Amniotic stem cell (primary cell): ENCODE measurements at places on chromosomes 2 and 18.

DNA sequence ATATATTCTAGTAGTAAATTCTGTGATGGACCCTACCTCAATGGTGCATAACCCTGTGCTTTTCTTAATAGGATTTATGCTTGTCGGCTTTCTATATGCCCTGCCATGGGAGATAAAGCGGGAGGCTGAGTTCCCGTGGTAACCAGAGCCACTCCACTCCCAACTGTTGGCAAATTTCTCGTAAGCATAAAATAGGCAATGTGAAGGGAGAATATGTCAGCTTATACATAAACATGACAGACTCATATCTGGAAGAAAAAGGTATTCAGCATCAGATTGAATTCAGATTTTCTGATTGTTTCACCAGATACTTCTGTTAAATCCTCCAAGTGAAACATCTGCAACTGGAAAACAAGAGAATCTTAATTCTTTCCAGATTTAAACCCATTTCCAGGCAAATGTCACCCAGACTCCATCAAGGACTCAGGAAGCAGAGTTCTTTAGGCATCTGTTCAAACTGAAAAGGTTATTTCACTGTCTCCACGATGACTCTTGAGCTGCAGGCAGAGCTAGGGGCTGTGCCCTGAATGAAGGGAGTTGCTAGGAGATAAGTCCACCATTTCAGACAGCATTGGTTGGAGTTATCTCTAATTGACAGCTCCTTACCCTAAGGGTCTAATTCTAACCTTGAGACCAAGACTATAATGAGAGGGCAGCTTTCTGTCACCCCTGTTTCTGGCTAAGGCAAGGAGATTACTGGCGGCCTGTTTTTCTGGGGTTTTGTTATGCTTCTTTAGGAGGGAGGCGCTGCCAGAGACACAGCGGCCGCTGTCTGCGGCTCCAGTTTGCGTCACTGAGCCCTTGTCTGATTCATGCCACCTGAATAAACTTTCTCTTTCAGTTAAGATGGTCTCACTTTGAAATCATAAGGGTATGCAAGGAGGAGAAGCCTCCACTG, 381.3 kb downstream of the SOX11 start:
- DNase-seq = no peak

- DNase-seq = no peak
These were observed 168.7 kb upstream of the HDAC4 start for GRCh38 chr2:239569401-239570090.

DNA sequence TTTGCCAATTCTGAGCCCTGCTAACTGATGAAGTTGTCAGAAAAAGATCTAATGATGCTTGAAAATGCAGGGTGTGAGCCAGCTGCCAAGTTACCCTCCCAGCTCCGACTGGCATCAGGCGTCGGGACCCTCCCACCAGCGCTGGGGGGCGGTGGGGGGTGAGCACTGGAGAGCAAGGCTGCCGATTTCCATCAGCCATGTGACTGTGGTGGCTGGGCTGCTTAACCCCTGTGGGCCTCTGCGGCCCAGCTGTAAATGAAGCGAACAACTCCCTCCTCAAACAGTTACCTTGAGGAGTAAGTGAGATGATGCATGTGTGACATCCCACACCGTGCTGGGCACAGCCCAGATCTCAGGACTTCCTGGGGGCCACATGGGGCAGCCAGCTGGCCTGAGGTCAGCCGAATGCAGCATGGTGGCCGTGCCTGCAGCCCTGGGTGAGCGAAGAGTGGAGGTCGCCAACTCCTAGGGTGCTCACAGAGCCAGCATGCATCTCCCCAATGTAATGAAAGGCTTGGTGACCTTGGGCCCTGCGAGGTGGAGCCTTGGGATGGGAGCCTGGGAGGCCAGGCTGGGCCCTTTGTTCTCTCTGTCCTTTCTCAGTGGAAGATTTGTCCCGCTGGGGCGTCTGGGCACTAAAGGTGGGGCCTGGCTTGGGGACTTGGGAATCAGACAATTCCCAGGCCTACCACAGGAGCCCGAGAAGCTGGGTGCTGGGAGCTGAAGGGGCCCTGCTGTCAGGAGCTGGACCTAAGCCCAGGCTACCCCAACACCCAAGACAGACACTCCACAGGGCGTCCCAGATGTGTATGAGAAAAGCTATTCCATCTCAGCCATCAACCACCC, 25.1 kb downstream of the CIB4 start:
- DNase-seq = no peak

DNA sequence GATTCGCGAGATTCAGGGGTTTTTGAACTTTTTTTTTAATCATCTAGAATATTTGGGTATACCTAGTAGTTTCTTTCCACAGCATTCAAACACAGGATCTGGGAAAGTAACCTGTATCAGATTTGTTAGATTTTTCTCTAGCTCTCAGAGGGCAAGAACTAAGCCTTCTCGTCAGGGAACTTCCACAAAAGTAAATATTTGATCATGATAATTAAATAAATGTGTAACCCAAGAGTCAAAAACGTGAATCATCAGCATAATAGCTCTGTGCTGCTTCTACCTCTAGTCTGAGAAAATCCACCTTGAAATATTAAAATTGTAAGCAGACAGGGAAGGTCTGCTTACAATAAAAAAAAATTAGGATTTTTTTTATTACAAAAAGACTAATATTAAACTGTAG, 225.7 kb upstream of the SPOPL start:
- no peak for DNase-seq

DNA sequence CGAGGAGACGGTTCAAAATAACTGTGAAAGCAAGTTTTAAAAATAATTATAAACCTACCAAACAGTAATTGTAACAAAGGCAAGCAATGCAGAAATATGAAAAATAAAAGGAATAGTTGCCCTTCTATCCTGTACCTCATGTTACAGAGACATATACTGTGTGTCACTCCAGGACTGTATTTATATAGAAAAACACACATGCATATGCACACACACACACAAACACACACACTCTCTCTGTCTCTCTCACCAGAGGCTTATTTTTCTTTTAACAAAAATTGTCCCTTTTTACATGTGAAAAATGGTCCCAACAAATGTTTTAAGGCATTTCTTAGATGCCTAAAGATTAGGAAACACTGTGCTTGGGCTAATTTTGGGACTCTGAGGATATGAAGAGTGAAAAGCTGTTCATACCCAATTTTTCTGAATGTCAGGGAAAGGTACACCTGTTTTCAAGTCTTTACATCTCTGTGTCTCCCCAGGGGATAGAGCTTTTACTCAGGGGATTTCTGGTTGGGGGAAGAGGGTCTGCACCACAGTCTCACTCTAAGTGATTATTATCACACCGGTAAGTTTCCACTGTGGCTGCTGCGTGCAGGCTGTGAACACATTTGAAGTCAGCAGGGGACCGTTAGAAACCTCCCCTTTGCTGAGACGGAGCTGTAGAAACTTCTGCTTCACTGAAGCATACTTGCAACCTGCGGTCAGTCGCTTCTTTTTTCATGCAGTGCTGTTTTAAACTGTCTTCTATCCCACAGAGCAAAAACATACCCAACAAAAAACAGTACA, 51.4 kb upstream of the SPAG16 start:
- DNase-seq = no peak

- DNase-seq = no peak
These were observed 206.2 kb upstream of the EPAS1 start for GRCh38 chr2:46091004-46091403.

- DNase-seq = no peak
These were observed 649 bp downstream of the FECH start for GRCh38 chr18:57585855-57586250.

DNA sequence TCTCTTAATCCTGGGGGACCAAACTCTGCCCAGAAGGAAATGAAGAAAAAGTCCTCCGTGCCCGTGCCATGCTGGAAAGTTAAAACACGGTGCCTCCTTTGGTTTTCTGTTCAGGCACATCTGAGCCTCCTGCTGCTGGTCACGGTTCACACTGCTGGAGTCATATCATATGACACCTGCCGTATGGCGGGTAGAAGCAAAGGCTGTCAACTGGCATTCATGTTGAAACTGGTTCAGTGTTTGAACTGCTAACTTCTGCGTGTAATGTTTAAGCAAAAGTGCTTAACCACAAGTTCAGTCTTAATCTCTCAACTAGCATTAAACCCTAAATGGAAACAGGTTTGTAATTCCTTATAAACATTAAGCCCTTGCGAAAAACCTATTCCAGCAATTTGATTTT, 3.1 kb downstream of the STK39 start:
- no peak for DNase-seq

GRCh38 chr2:236579048-236579745, 9.6 kb downstream of the ACKR3 start:
- no peak for DNase-seq

GRCh38 chr2:231037202-231037730, at the start of gene C2orf72:
C2orf72 (plus strand) TSS chr2:231037523; CDS start chr2:231037566, 43 bp downstream.
- DNase-seq = no peak

GRCh38 chr2:217875138-217875537, 127.7 kb downstream of the TNS1 start:
- DNase-seq = no peak

DNA sequence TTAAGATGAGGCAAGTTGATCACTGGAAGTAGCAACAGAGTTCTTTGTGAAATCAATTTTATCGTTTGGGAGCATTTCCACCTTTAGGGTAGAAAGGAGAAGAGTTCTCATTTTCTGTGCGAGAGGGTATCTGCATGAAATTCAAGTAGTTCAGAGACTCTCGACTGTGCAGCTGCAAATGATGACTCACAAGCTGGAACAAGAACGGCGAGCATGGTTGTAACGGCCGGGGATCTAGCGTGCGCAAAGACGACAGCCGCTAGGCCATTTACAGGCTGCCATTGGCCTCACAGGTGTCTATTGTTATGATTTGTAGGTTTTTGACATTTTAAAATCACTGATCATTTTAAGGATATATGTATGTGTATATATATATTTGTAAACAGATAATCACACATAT, 5.2 kb downstream of the KLHL29 start:
- DNase-seq = no peak

GRCh38 chr18:8987241-8987640, 115.3 kb upstream of the NDUFV2 start:
- DNase-seq = no peak

- no peak for DNase-seq
These were observed 87.4 kb downstream of the EML4 start for GRCh38 chr2:42256505-42256904.

- no peak for DNase-seq
These were observed 3.5 kb upstream of the RHOB start for GRCh38 chr2:20443276-20443920.

- DNase-seq = no peak
These were observed 63.1 kb upstream of the MCFD2 start for GRCh38 chr2:46978723-46979122.

GRCh38 chr2:43946685-43947084, 49.1 kb downstream of the LRPPRC start:
- no peak for DNase-seq

DNA sequence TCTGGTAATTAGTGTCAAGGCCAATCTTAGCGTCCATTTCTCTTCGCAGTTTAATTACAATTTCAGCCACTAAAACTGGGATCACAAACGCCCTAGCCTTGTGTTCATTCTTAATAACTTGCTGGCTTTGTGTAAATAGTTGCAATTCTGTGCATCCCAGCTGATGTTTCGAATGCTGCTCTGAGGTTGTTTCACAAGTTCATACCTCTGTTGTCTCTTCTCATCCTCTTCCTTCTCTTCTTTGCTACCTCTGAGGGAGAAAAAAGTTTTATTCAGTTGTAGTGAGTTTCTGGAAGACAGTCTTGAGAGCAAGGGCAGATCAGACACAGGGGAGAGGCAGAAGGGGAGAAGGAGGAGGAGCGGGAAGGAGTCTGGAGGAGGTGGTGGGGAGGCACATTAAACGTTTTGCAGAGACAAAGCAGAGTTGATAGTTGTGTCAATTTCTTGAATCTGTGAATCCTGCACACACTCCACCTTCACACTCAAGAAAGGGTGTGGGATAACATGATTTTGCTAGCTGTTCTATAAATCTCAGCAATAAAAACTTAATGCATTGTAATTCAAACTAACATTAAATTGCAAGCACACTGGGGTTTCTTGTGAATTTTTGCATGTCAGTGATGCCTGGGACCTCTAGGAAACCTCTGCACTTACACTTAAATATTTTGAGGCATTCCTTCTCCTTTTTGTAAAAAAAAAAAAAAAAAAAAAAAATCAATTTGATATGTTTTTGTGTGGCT, 6.8 kb downstream of the MEIS1 start:
- DNase-seq = no peak

DNA sequence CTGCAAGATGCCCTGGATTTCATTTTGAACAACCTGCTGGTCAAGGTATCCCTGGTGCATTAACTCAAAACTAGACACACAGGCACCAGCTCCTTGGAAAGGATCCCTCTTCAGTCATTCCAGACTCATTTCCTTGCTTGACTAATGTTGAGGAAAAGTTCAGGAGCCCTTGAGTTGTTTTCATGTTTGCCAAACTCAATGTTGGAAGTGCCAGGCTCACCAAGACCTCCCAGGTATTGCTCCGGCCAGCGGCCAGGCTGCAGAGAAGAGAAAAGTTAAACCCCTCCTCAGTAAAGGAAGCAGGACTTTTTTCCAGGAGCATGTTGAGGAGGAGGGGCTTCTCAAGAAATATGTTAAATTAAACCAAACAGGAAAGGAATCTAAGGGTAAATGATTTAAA, 42.7 kb downstream of the TGIF1 start:
- DNase-seq = no peak

DNA sequence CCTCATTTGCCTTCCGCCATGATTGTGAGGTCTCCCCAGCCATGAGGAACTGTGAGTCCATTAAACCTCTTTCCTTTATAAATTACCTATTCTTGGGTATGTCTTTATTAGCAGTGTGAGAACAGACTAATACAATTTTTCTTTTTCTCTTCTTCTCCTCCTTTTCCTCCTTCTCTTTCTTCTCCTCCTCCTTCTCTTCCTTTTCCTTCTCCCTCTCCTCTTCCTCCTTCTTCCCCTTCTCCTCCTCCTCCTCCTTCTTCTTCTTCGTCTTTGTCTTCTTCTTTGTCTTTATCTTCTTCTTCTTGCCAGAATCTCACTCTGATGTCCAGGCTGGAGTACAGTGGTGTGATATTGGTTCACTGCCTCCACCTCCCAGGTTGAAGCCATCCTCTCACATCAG, 20.2 kb downstream of the SKA1 start:
- no peak for DNase-seq

DNA sequence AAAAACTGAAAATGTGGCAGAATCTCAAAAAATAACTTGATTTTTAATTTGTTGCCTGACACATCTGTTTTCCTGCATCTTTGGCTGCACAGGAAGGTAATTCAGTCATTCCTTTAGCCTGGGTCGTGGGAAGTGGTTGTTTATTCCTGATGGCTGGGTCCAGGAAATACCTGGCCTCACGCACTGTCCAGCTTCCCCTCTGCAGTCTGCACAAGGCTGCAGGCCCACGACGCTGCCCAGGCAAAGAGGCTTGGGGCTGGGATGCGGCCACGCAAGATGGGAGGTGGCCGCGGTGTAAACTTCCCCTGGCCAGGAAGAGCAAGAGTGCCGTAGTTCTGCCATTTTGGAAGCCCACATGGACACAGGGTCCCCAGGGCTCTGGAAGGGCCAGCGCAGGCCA, 28.2 kb downstream of the TSHZ1 start:
- no peak for DNase-seq

GRCh38 chr2:127423478-127423843, 5.2 kb downstream of the PROC start:
- no peak for DNase-seq

GRCh38 chr2:130871843-130872740, 35.4 kb downstream of the ARHGEF4 start:
- DNase-seq = no peak
